Germinal center (tissue), 1 donor: ENCODE measurements at places on chromosomes 1 and 21.
A peak's percentile ranks its signal among the peaks of the same experiment; 100 is the strongest.

DNA sequence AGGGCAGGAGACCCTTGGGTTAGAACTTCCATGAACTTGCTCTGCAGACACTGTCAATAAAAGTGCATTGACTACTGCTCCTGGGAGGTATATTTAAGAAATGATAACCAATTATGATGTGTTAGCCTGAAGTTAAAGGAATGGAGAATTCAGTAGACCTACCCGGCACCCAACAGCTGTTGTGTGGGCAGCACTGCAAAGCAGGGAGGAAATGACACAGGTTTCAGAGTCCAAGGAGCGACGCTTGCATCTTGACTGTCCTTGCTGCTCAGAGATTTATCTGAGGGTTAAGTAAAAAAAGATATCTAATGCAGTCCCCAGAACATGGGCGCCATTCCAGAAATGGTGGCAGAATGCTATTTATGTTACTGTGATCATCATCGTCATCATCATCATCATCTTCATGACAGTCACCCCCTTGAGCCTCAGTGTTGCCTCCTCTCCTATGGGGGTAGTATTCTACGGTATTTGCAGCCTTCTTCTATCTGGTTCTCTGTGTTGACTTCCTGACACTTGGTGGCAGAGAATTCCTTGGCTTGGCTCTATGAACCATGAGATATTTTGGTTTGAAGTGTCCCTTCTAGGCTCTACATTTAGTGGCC, 225.9 kb downstream of the KAZN start:
- DNase-seq = no peak

GRCh38 chr1:169872906-169873305, 20.8 kb downstream of the SCYL3 start:
- DNase-seq = no peak

GRCh38 chr1:184272175-184272866, 114.5 kb upstream of the C1orf21 start:
- no peak for DNase-seq

DNA sequence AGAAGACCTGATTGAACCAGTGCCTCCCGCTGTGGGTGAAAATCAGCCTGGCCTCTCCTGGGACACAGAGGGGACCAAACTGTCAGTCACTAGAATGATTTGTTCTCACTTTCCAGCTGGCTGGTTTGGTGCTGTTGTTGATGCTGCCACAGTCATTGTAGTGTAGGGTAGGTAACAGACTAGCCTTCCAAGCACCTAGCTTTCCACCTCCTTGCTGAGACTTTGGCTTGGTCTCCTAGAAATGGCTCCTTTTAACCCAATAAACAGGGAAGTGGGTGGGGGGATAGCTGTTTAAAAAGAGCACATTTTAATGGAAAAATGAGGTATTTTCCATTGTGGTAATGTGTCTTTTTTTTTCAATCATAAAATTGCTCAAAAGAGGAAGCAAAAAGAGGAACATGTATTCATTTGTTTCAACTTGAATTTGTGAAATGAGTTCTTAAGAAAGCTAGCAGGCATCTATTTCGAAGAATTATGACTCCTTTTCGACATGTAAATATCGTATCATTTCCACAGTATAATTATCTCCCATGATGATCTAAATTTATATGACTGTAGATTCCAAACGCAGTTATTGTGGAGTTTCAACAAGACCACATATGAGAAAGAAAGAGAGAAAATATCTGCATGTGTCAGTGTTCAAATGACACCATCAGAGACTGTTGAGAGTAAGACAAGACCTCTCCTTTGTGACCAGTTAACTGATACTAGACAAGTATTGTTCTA, 190.1 kb downstream of the HLX start:
- DNase-seq = peak; percentile 74

GRCh38 chr1:77068013-77068412, 151.2 kb downstream of the PIGK start:
- DNase-seq = no peak

- no peak for DNase-seq
Observed at GRCh38 chr1:28671254-28671780, 2.7 kb downstream of the GMEB1 start.

DNA sequence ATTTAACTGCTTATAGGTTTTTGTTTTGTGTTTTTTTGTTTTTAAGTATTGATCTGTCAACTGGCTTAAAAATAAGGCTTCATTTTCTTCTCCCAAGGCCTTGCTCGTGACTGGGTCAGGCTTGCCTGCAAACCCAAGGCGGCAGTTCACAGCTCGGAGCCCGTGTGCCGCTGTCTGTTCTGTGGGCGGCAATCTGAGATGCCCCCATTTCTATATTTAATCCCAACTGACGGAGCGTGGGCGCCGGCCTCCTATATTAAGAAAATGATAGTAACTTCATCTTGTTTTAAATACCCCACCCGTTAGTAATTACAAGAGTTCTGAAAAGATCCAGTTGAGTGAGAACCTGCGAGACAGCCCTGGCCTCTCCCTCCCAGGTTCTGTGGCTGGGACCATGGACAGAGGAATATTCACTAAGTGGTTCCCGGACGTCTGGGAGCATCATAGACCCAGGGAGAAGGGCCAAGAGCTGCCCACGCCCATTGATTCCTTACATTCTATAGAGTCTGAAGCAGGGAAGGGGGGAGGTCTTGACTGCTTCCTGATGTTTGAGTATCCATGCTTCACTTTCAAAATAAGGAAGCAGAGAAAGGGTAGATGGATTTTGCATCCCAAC, 42.6 kb upstream of the GPR153 start:
- DNase-seq = no peak

DNA sequence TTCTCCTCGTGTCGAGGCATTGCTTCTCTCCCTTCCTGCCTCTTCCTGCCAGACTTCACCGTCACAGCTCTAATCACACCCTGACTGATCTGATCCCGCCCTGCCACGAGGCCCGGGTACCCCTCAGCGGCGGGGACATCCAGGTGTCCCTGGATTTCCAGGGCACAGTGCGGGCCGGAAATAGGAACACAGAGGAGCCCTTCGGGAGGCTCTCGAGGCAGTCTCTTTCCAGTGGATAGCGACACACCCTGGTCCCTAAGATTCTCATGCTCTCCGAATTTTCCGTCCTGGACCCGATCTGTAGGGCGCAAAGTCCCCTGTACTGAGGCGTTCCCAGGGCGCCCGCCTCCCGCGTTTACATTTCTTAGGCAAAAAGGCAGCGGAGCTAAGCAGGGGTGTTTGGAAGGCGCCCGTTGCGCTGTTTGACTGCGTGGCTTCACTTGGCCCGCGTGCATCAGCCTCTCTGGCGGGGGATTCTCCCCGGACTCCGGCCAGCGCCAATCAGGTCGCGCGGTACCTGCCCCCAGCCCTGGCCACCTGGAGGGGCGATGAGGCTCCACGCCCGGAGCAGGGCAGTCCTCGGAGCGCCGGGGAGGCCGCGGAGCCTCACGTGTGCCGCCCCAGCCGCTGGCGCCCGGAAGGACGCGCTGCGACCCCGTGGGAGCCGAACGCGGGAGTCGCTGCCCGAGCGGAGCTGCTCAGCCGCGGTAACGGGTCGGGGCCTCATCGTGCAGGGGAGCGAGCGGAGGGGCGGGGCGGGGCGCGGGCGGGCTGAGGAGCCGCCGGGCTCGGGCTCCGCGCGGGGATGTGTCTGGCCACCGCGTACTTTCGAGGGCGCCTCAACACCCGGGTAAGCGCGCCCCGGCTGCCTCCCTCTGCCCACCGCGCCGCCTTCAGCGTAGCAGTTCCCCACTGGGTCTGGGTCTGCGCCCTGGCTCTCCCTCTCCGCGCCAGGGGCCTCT, at the start of gene FAM163A:
FAM163A (plus strand) TSS at position 575 of the 962 bp plus-strand sequence. CDS start 69,807 bp downstream, outside the sequence.
- peak; percentile 8 for DNase-seq

- no peak for DNase-seq
Observed at GRCh38 chr1:167899253-167899681, 14.7 kb downstream of the ADCY10 start.

DNA sequence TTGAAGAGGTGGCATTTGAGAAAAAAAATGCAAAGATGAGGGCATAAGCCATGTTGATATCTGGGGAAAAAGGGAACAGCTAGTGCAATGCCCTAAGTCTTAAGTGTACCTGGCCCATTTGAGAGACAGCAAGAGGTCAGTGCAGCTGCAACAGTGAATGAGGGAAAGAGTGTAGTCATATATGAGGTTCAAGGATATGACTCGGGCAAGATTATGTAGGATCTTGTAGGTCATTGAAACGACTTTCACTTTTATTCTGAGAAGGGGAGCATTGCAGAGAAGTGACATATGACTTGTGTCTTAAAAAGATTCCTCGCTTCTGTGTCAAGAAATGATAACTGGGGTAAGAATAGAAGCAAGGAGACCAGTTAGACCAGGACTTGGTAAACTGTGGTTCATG, 31.0 kb downstream of the NTMT2 start:
- no peak for DNase-seq

DNA sequence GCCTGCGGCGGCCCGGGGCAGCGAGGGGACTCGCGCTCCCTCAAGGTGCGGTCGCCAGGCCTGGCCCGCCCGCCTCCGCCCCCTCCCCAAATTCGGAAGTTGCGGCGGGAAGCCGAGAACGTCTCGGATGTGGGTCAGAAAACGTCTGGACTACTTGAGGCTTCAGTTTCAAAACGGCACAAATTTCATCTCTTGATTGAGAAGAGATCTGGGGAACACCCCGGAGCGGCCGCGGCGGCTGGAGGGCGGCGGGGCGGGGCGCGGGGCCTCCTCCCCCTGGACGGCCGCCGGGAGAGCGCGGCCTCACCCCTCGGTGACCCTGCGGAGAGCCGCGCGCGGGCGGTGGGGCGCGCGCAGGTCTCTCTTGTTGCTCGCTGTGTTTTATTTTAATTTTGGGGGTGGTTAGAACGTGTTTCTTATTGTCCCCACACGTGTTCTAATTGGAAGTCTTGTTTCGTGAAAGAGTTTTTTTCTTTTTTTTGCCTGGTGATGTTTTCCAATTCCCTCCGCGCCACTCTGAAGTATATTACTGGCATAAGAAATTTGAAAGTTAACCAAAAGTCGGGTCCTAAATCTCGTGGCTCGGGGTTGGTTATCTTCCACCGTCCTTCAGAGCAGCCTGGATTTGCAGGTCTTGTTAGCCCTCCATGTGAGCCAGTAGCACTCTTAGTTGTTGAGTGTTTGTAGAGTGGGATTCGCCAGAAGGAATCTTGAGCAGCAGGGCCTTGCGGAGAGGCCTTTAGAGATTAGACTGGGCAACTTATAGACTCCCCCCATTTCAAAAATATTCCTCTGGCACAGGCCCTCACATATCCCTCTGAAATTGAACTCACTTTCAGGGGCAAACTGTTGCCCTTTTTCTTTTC, 749 bp downstream of the PCBP3 start:
- DNase-seq = no peak

DNA sequence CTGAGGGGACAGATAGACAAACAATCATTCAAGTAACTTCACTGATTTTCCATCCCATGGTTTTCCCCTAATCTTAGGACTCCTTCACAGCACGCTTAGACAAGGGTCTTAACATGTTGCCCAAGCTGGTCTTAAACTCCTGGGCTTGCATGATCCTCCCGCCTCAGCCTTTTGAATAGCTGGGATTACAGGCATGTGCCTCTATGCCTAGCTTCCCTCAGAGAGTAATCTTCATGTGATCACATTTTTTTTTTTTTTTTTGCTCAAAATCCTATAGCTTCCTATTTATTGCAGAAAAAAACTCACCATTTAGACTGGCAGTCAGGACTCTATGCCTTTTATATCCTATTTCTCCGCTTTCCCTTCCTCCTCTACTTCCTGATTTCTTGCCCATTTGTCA, 90.4 kb upstream of the DPH5 start:
- no peak for DNase-seq
